ENCODE measurements at places on chromosomes 13 and 19.

- no peak for DNase-seq
These were observed 541.8 kb upstream of the SLC10A2 start for GRCh38 chr13:103607995-103608394.

- no peak for DNase-seq
These were observed 15.5 kb downstream of the STAP2 start for GRCh38 chr19:4322942-4323665.

DNA sequence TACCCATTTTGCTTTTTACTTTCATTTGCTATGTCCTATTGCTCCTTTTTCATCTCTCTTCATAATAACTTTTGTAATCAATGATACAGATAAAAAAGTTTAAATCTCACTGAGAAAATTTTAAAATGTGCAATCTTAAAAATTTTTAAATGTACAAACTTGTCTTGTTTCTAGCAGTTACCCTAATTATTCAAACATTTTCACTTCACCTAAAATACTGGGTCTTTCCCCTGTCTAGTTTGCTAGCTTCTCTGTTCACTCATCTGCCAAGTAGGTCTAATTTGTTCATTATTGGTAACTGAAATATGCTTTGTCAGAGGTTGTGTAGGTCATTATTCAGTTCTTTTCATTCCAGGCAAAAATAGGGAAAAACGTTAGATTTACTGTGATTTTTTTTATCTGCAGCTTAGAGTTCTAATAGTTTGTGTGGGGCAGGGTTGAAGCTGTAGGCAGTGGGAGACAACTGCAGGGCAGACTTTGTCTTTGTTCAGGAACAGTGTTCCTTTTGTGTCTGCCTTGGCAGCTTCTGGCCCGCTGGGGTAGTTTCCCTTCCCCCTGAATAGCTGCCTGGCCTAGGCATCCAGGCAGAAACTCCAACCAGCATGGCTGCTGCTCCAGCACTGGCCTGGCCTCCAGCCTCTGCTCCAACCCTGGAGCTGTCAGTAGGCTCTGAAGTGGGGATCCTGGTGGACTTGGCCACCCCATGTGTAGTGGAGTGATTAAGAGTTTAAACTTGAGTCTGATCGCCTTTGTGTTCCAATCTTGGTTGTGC lies 48.5 kb downstream of the WDFY2 start:
- DNase-seq: no peak

GRCh38 chr13:71625694-71626093 lies 241.3 kb downstream of the DACH1 start:
- DNase-seq: peak; percentile 88

DNA sequence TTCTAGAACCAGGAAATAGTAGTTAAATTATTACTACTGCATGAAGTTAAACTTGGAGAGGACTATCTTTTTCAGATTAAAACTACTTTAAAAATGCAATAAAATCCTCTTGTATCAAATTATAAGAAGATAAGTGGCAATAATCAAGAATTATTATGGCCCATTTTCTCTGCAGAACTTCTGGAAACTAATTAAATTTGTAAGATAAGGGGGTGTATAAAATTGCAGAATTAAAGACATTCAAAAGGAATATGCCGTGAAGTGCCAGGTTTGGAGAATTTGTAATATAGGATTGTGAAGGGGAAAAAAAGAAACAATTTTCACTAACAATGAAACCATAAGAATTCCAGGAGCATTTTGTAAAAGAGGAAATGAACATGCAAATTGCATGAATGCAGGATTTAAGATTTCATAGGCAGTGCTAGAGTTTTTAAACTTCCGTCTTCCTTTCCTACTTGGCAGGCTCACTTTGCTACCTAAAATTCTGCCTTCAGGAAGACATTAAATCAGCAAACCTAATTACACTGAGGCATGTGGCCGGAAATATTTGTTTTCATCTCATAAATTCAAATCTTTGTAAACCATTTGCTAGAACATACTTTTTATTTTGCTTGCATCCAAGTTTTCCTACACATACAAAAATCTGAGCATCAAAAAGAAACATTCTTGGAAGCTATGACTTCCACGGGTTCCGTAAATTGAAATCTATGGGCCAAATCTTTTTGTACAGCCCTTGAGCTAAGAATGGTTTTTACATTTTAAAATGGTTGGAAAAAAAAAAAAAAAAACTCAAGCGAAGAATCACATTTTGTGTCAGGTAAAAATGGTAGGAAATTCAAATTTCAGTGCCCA lies 166.9 kb downstream of the DCLK1 start:
- DNase-seq: no peak

DNA sequence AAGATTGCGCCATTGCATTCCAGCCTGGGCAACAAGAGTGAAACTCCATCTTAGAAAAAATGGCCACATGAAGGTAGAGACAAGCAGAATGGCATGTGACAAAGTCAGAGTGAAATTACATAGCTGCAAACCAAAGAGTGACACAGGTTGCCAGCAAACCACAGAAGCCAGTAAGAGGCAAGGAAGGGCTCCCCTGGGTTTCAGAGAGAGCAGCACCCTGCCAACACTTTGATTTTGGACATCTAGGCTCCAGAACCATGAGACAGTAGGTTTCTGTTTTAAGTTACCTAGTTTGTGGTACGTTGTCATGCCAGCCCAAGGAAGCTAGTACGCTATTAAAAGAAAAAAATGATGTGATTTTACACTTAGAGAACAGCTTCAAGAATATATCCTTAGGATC lies 1.9 kb downstream of the NLRP4 start:
- DNase-seq: no peak

DNA sequence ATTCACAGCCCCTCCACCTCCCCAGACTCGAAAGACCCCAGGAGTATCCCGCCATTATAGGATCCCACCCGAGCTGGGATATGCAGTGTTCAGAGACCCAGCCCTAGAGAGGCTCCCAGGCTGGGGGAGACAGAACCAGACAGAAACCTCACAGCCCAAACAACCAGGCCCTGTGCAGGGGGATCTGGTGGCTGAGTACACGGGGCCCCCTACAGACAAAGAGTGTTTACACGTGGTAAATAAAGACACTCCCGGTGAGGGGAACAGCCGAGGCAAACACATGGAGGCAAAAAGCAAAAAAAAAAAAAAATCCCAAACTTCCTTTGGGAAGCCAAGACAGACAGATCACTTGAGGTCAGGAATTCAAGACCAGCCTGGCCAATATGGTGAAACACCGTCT lies 25.1 kb downstream of the TINCR start:
- no peak for DNase-seq

DNA sequence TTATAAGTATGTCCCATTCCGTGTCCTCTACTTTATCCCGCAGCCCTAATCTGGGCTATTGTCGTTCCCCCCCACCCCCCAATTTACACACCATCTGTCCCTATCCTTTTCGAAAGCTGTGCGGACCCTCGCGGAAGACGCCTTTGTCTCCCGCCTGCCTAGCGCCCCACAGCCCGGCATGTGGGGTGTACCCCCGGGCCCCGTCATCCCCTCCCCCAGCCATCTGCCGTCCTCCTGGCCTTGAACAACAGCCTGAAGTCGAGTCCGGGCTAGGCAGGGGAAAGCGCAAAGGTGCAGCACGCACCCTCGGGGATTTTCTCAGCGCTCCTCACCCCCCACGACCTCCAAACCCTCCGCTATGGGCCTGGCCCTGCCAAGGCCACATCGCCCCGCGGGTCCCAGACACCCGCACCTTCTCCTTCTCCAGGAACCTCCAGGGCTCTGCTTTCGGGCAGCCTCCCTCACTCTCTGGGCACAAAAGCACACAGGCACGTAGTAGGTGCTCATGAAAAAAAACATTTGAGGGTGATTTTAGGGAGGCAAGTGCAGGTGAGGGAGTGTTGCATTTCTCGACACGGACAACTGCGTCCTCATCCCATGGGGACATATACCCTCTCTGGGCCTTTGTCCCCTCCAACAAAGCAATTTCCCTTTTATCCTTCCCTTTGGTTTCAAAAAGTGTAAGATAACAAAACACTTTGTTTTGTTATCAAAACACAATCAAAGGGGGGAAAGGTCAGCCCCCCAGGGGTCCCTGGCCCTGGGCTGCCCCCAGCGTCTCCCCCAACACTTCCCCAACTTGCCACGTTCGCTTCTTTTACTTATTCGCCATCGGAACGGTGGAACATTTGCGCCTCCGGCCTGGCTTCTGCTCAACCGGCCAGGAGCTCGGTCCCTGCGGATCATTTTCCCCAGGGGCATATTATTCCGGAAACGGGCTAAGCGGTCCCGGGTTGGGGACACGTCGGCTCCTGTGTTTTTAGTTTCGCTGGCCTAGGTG lies 16.4 kb downstream of the CCDC124 start:
- DNase-seq: no peak

- DNase-seq: no peak
These were observed at the start of gene ADGRE1 for GRCh38 chr19:6887316-6887715. Gene ADGRE1, plus strand, starts transcription at chr19:6887579. Its CDS starts 30 bp downstream, at chr19:6887609.

DNA sequence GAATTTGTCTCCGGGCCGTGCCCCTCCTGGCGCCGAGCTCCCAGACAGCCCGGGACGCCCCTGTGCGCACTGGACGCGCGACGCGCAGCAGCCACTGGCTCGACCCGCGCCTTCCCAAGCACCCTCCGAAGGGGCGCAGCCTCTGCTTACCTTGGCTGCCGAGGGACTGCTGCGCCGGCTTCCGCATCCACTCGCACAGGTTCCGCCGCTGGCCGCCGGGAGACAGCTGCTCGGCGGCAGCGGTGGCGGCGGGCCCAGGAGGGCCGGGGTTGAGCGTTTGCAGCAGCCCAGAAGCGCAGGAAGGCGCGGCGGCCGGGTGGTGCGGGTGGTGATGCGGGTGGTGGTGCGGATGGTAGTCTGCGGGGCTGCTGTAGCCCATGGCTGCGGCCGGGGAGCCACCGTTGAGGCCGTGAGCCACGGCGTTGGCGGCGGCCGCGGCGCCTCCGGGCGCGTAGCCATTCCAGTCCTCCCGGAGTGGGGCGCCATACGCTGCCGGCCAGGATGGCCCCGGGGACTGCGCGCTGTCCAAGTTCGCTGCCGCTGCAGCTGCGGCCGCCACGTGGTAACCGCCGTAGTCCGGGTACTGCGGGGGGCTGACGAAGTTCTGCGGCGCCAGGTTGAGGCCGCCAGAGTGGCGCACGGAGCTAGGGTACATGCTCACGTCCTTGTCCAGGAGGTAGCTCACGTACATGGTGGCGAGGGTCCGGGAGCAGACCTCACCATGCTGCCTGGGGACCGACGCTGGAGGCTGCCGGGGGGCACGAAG lies 616 bp downstream of the CDX2 start:
- no peak for DNase-seq

DNA sequence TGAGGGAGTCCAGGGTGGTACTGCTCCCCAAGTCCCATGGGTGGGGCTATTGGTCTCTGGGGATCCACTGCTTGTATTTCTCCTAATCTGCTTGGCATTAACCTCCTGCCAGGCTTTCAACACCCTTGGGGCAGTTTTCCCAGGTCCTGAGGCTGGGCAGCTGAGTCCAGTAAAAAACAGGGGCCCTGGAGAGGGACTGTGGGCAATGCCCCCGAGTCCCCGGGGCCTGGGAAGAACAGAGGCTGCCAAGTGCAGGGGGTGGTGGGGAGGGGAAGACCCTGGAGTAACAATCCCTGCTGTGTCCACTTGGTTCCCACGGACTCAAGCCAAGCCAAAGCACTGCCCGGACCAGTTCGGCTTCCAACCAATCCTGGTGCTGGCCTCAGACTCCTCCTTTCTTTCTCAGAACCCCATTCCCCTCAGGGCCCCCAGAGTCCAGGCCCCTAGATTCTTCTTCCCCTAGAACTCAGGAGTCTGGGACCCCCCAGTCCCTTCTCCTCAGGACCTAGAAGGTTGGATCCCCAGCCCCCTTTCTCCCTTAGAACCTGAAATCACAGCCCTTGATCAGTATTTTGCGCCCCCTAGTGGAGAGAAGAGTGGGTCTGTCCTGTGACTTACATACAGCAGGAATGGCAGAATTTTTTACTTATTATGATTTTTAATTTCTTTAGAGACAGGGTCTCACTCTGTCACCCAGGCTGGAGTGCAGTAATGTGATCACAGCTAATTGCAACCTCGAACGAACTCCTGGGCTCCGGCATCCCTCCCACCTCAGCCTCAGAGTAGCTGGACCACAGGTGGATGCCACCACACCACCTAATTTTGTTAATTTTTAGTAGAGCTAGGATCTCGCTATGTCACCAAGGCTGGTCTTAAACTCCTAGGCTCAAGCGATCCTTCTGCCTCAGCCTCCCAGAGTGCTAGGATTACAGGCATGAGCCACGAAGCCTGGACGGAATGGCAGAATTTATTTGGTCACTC lies 3.7 kb upstream of the CLPTM1 start:
- DNase-seq: peak; percentile 75

GRCh38 chr19:54469496-54469934 lies 3.6 kb downstream of the CDC42EP5 start:
- no peak for DNase-seq

GRCh38 chr19:7247155-7247554 lies 47.1 kb downstream of the INSR start:
- no peak for DNase-seq

DNA sequence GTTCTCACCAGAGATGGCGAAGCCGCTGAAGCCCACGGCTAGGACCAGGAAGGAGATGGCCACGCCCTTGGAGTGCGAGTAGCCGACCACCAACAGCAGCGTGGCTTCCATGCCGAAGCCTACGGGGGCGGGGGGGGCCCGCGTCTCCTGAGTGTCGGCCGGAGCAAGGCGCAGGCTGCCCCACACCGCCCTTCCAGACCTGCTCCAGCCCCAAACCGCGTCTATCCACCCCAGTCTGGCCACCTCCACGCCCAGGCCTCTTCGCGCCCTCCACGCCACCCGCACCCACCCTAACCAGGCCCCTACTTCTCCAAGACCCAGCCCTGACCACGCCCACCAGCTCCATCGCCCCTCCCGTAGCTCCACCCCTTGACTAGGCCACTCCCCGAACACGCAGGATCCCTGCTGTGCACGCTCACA lies 6.2 kb downstream of the GFY start:
- DNase-seq: no peak

DNA sequence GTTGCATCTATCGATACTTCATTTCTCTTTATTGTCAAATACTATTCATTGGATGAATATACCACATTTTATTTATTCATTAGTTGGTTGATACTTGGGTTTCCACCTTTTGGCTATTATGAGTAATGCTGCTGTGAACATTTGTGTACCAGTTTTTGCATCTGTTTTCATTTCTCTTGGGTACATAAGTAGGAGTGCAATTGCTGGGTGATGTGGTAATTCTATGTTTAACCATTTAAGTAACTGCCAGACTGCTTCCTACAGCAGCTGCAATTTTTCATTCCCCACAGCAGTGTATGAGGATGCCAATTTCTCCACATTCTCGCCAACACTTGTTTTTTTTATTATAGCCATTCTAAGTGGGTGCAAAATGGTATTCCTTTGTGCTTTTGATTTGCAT lies 2.6 kb downstream of the KCNJ14 start:
- DNase-seq: peak; percentile 71

GRCh38 chr19:391207-391557 lies 17.8 kb downstream of the C2CD4C start:
- DNase-seq: no peak
